Retina (tissue), 1 donor: ENCODE measurements at places on chromosomes 7 and 10.
A peak's percentile ranks its signal among the peaks of the same experiment; 100 is the strongest.

GRCh38 chr7:139676390-139676789 is 101.4 kb downstream of the HIPK2 start:
- no peak for DNase-seq

DNA sequence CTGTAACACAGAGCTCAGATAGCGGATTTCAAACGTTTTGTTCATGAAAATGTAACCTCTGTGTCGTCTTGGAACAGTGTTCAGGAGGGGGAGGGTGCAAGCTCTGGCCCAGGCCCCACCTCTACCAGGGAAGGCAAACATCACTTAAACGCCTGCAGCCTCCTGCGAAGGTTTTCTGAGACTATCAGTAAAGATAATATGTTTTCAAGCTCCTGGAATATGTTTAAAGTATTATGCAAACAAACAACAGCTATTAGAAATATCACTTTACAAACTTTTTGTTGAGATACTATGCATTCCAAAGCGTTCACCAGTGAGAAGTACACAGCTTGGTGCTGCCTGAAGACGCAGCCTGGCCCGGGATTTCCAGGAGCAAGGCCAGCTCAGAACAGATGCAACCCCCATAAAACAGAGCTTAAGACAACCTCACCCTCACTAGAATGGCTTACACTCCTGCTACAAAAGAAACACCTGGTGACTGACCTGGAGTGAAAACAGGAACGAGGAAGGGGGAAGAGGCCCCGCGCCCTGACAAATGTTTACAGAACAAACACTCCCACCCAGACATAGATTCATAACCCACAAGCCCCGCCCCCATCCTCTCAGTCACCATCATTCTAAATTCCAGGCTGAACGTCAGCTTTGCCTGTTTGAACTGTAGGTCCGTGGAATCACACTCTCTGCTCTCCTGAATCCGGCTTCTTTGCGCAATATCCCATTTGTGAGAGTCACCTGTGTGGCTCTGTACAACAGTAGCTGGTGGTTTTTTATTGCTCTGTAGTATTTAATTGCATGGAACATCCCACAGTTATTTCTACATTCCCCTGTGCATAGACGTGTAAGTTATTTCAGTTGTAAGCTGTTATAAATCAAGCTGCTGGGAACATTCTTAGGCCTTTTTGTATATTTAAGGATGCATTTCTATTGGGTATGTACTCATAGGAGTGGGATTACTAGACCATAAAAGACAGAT is 155.0 kb downstream of the PTPRN2 start:
- DNase-seq = no peak

- peak; percentile 22 for DNase-seq
Observed at GRCh38 chr7:10412422-10413019, 561.2 kb upstream of the PHF14 start.

- no peak for DNase-seq
Observed at GRCh38 chr10:63583909-63584724, 62.9 kb downstream of the REEP3 start.

DNA sequence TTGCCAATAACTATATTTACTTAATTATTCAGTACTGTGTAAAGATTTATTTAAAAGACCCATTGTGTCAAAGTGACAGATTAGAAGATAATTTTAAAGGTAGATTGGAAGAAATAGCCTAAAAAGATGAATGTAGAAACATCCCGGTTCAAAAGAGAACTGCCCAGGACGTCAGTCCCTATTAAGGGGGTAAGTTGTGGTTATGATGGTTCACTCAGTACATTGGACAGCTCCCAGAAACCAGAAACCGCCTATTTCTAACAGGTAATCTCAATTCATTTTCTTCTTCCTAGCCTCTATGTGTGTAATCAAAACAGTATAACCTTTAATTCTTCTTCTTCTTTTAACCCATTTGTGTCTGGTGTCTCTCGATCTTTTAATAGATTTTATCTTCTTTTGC is 1.5 kb upstream of the FERD3L start:
- DNase-seq = peak; percentile 31

DNA sequence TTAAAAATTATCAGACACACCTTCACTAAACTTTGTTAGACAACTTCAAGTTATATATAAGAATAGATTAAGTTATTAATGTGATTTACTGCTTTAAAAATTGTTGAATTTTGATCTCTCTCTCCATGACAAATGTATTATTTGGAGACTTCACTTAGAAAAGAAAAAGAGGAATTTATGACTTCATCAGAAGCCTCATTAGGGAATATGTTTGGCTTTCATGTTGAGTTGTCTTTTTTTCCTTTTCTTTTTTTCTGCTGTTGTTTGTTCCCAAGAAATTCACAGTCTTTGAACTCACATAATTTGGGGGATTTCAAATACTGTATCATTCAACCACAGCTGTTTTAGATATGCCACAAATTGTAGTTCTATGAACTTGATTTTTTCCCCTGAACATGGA is 149.5 kb downstream of the PPP1R9A start:
- DNase-seq = no peak

GRCh38 chr10:77348751-77349150 is 288.9 kb downstream of the KCNMA1 start:
- DNase-seq = no peak

- DNase-seq = no peak
Observed at GRCh38 chr10:74906611-74907198, 80.3 kb downstream of the KAT6B start.

- DNase-seq = no peak
Observed at GRCh38 chr10:71683301-71683700, 36.3 kb downstream of the C10orf105 start.

GRCh38 chr10:62847433-62847832 is 31.3 kb upstream of the EGR2 start:
- DNase-seq = no peak

GRCh38 chr7:133718131-133718530 is 409.0 kb upstream of the LRGUK start:
- no peak for DNase-seq

DNA sequence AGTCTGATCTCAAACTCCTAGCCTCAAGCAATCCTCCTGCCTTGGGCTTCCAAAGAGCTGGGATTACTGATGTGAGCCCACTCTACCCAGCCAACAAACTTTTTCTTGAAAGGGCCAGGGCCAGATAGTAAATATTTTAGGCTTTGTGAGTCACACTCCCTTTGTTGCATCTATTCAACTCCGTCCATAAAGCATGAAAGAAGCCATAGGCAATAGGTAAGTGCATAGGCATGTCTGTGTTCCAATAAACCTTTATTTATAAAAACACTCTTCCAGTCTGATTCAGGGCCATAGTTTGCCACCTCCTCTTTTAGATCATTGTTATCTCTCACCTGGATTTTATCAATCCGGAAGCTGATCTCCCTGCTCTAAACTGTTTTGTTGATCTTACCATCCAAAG is 105.6 kb upstream of the BMPER start:
- no peak for DNase-seq

DNA sequence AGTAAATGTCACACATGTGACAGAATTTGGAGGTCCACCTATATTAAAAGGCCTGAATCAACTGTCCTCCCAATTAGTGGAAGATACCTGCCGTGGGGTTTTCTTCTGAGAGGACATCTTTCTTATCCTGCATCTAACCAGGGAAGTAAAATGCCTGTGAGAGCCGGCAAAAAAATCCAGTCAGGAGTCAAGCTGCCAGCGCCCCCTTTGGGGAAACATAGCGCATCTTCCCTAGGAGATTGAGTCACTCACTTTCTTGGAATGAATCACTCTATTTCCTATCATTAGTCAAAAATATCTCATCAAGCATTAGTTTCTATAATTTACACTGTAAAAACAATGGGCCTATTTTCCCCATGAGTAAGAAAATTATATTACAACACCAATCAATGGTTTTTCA is 66.4 kb upstream of the ANK3 start:
- no peak for DNase-seq

DNA sequence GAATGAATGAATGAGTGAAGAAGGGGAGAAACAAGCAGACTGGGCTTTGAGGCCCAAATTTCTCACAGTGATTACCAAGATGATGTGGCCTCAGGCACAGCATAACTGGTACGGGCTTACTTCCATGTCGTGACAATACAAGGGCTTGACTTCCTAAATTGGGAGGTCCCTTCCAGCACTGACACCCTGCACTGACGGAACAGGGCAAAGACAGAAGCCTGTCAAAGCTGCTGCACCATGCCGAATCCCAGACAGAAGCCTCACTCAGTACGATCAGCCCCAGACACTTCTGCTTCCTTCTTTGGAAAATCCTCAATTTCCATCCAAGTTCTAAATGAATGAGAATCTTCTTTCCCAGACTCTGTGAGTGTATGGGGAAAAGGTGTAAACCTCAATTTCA is 51.9 kb downstream of the GNA12 start:
- no peak for DNase-seq

GRCh38 chr10:101304316-101304715 is 49.6 kb upstream of the BTRC start:
- DNase-seq = no peak

GRCh38 chr7:158093156-158093796 is 494.3 kb downstream of the PTPRN2 start:
- DNase-seq = no peak

DNA sequence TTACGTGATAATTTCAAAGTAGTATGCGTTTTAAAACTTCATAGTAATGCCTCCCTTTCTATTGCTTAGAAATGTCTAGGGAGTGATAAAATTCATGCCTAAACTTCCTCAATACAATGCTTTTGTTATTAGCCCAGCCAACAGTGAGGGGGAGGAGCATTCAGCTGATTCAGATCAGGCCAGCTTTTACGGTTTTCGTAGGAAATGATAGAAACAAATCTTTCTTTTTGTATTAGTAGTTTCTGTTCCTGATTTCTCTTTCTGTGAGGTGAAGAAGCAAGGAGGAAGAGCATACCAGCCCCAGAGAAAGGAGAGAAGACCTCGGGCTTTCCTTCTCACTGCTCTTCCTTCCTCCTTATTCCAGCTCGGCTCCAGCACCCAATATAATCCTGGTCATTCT is 35.2 kb upstream of the ITPRID1 start:
- DNase-seq = no peak

GRCh38 chr7:47470567-47471357 is 111.1 kb downstream of the TNS3 start:
- DNase-seq = no peak

- no peak for DNase-seq
Observed at GRCh38 chr10:51233337-51234100, 159.2 kb downstream of the PRKG1 start.

DNA sequence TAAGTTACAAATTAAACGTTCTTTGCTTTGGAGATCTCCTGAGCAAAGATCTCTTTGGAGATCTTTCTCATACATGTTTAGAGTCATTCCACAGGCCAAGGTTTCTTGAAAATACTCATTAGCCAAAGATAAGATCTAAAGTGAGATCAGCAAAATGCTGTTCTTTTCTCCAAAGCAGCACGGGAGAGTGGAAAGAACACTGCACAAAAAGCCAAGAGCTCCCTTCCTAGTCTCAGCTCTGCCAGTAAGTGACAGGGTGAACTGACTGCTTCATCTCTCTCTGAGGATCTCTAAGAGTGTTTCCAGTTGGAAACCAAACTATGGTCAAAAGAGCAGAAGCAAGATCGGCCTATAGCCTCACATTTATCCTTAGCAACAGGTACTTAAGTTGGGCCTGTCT is 168.4 kb upstream of the ASAH2 start:
- no peak for DNase-seq

DNA sequence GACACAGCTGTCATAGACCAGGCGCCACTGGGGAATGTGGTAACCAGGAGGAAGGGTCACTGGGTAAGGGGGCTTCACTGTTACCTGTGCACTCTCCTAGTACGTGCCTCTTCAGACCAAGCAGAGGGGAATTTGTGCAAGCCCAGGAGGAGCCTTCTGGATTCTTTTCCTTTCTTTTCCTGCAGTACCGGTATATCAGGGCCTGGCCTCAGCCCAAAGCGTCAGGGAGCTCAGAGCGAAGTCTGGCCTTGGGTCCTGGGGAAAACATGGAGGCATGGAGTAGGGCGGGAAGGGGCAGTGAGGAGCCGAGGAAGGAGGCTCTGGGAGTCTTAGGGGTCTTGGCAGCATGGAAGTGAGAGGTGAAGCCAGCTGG is 133.6 kb upstream of the GDF10 start:
- no peak for DNase-seq

DNA sequence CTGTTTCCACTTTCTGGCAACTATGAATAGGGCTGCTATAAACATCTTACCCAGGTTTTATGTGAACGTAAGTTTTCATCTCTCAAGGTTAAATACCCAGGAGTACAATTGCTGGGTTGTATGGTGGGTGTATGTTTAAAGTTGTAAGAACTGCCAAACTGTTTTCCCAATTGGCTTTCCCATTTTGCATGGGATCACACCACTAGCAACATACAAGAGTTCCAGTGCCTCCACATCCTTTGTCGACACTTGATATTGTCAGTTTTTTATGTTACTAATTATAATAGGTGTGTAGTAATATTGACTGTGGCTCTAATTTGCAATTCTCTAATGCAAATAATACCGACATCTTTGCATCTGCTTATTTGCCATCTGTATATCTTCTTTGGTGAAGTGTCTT is 82.9 kb downstream of the SFMBT2 start:
- no peak for DNase-seq

DNA sequence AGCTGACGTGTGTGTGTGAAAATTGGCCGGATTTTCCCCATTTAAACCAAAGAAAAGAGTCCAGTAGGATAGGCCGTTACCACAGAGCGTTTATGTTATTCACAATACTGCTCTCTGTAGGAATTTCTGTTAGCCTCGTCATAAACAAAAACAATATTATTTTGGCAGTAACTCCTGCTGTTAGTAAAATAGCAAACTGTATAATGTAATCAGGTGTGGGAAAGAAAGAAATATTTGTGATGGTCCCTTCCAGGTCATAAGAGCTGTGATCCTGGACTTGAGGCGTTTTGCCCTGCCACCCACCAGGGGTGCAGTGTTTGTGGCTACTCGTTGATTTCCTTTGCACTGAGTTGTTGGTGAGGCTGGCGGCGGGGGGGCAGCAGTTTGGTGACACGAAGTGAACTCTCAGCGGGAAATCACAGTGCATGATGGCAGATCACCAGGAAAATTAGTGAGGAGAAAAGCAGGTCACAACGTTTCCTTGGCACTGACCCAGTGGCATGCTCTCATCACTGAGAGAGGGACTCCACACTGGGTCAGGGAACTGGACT is 2.8 kb downstream of the EEPD1 start:
- DNase-seq = peak; percentile 66
